MG63 (cell line): ENCODE measurements at places on chromosomes 1 and 21.
A peak's percentile ranks its signal among the peaks of the same experiment; 100 is the strongest.

DNA sequence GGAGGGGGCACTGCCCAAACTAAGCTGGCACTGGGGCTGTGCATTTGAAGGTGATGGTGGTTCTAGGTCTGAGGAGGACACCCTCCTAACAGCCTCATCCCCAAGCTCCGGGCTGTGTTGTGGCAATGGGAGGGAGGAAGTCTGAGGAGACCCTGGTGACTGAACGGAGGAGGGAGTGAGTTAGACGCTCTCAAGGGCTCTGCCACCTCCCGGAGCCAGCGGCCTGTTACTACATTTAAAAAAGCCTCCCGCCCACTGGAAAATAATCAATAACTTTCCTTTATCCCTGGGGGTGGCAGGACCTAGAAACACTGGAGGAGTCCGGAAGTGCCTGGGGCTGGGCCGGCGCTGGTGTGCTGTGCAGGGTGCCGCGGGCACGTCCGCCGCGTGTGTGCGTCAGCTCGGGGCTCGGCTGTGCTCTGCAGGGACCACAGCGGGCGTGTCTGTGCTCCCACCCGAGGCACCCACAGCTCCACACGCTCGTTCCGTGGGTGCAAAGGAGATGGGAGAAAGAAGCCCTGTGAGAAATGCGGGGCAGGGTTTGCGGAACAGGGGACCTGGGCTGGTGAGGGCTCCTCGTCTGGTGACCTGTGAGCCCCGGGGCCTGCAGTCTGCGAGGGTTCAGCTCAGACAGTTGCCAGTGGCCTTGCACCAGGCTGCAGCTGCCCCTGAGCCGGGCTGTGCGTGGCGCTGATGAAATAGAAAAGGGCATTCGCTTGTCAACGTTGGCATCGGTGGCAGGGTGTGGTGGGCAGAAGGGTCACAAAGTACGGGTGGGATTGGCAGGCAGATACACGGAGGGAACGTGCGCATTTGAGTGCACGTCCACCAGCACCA lies 5.3 kb downstream of the SAMD11 start:
- no peak for DNase-seq

- DNase-seq = peak; percentile 21
These were observed 27.8 kb downstream of the ECE1 start for GRCh38 chr1:21262293-21263051.

DNA sequence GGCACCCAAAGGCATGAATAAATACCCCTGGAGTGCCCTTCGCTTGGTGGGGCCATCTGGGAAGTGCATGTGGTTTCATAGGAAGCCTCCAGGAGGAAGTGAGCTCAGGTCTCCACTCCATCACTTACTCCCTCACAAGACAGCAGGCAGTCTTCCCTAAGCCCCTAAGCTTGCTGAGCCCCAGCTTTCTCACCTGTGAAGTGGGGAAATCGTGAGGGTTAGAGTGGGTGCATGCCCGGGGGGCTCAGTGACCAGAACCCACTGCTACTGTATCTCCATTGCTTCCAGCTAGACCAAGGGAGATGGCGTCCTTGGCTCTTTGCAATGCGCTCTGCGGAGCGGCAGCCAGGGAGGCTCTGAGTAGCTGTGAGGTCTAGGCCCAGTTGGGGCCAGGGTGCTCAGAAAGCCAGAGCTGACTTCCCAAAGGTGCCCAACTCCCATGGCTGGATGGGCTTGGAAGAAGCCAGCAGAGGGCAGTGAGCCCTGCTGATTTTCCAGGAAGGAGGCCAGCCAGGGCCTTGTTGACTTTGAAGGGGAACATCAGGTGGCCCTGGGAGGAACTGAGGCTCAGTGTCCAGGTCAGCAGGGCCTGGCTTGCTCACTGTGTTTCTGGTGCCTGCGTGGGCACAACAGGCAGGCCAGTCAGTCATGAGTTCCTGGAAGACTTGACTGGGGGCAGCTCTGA lies 27.3 kb downstream of the CDCP2 start:
- DNase-seq = peak; percentile 20

DNA sequence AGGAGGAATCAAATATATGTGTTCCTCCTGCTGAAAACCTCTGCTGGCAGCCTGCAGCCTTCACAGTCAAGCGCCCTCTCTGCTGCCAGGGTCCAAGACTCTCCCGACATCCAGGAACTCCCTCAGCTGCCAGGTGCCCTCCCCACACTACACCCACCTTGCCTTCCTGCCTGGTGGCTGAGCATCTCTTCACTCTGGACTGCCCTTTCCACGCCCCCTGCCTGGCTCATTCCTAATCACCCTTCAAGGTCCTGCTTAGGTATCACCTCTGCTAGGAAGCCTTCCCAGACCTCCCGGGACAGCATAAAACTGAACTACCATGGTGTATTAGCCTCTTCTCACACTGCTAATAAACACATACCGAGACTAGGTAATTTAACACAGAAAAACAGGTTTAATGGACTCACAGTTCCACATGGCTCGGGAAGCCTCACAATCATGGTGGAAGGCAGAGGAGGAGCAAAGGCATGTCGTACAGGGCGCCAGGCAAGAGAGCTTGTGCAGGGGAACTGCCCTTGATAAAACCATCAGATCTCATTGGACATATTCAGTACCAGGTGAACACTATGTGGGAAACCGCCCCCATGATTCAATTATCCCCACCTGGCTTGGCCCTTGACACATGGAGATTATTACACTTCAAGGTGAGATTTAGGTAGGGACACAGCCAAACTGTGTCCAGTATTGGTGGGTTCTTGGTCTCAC lies 15.3 kb downstream of the LDLRAD1 start:
- no peak for DNase-seq

DNA sequence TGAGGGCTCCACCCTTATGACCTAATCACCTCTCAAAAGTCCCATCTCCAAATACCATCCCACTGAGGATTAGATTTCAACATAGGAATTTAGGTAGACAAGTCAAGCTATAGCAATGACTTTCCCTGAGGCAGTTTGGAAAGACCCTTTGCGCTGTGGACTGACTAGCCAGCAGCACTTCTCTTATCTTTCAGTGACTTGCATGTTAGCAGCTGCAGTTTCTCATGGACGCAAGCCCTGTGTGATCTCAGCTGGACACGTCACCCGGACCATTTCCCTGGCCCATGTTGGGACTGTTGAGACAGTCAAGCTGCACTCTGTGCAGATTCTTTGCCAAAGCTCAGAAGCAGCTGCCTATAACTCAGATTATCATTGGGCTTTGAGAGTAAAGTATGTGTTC lies 408.1 kb upstream of the USP24 start:
- DNase-seq = no peak

DNA sequence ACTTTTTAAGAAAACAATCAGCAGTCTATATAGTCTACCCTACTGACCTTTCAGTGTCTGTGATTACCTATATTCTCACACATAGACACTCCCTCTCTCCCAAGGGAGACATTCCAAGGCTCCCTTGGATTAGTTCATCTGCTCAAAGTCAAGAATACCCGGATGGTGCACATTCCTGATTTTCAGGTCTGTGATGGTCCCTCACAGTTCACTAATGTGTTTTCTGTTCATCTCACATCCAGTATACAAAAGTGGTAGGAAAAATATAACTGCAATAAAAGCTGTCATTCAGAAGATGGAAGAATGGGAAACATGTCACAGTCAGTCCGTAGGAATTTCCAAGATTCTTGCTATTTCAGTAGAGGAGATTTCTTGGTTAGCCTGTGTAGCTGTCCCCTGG lies 224.1 kb upstream of the CACYBP start:
- no peak for DNase-seq

- no peak for DNase-seq
These were observed 414.2 kb downstream of the KCNT2 start for GRCh38 chr1:196193896-196194559.

- DNase-seq = peak; percentile 45
These were observed 930 bp downstream of the DHCR24 start for GRCh38 chr1:54885807-54886723.

- DNase-seq = peak; percentile 93
These were observed 2.6 kb downstream of the E2F2 start for GRCh38 chr1:23528250-23528978.
